ENCODE measurements at places on chromosomes 13 and 19.

GRCh38 chr13:46373623-46374022, 13.4 kb downstream of the RUBCNL start:
- DNase-seq, result no peak

- no peak for DNase-seq
Observed at GRCh38 chr13:81637457-81637856, 1296.5 kb upstream of the SPRY2 start.

GRCh38 chr13:42696191-42696590, 85.2 kb upstream of the FAM216B start:
- DNase-seq, result peak; percentile 93

- no peak for DNase-seq
Observed at GRCh38 chr19:7981199-7981598, 24.2 kb downstream of the ELAVL1 start.

All from amniotic epithelial cell (primary cell).